ENCODE measurements at places on chromosomes 4 and X.

DNA sequence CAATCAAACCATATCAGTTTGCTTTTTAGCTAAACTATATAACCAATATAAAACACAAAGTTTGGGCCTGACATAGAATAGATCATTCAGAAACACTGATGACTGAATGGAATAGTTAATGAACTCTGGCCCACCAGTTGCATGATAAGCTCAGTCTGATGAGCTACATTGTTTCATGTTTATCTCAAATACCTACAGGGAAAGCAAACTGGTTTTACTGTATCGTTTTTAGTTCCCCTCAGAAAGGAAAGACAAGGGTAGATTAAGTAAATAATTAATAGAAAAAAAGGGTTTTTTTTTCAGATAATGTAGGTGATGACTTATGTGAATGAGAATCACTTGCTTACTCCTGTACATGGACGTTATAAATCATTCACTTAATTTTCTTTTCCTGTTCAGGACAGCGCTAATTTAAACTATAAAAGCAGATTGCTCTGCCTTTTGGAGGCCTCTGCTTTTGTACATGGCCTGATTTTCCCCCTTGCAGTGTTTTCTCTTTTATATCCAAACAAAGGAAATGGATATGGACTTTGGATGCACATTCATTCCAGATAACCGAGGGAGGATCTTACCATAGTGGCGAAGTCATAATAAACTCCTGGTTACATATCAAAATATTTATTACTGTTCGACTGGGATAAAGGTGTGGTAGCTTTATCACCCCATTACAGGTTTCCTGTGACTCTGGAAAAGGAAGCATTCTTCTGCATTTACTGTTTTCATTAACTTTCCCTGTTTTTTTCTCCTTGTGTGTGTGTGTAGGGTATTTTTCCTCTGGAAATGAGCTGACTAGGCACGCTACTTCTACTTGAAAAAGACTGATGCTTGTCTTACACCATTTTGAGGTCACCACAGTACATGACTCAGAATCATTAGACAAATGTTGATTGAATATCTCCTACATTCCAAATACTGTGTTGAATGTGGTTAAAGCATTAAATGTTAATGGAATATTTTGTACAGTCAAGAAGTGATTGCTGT lies 373.1 kb upstream of the HS3ST1 start:
- no peak for DNase-seq
- H3K4me1 ChIP-seq = peaks cover 3% of the 10 kb centered on the region
- no peaks in the 10 kb centered on the region for H3K36me3 ChIP-seq

- no peak for DNase-seq
- H3K36me3 ChIP-seq = no peaks in the 10 kb centered on the region
- H3K27me3 ChIP-seq = no peaks in the 10 kb centered on the region
- no peak overlapping the region for H3K4me3 ChIP-seq
These were observed 20.3 kb downstream of the SHISA3 start for GRCh38 chr4:42417550-42417949.

DNA sequence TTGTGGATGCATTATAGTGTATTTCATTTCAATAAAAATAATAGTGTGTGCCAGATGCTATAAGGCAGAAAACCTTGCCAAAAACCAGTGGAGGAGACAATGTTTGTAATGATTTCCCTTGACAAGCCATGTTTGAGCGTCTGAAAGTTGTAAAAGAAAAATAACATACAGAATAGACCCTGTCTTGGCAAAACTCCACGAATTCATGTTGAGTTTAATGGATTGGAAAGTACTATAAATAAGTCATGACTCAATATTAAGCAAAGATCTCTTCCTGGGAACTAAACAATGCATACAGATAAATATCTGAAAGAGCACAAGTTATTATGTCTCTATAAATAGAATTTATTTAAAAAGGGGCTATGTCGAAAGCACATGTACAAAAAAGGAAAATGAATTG lies 543.5 kb downstream of the GABRG1 start:
- no peaks in the 10 kb centered on the region for H3K36me3 ChIP-seq
- no peak overlapping the region for H3K4me3 ChIP-seq
- no peak for DNase-seq
- no peaks in the 10 kb centered on the region for H3K27me3 ChIP-seq
- no peak overlapping the region for H3K27ac ChIP-seq

GRCh38 chrX:102787283-102787682 lies 66.7 kb downstream of the GPRASP3 start:
- H3K27me3 ChIP-seq = no peaks in the 10 kb centered on the region
- H3K4me3 ChIP-seq = no peak overlapping the region
- H3K27ac ChIP-seq = no peak overlapping the region
- no peak for DNase-seq

GRCh38 chr4:5921101-5921980 lies 28.5 kb upstream of the CRMP1 start:
- H3K27me3 ChIP-seq = peaks cover 12% of the 10 kb centered on the region
- H3K4me3 ChIP-seq = no peak overlapping the region
- H3K27ac ChIP-seq = no peak overlapping the region

DNA sequence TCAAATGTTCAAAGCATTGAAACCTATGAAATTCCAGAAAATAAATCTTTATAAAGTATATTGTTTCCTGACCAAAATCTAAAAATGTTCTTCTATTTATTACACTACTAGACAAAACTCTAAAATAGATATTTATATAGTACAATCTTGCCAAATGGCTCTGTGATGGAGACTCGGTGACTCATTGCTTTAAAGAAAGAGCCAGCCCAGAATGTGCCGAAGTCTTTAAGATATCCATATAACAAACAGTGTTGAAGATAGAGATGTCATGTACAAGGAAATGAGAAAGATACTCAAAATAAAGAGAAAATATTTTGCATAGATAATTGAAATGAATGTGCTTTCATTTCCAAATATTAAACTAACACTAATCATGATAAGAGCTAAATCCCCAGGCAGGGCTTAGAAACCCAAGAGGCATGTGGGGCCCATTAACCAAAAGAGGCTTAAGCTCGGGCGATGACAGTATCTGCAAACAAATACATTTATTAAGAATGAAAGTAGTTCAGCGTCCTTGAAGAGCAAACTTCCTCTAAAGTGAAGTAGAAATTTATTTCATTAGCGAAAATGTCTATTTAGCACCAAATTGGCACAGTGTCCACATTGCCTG lies 102.1 kb upstream of the FAM9B start:
- H3K4me1 ChIP-seq = no peaks in the 10 kb centered on the region
- no peak overlapping the region for H3K4me3 ChIP-seq
- H3K27ac ChIP-seq = no peak overlapping the region

- H3K27me3 ChIP-seq = no peaks in the 10 kb centered on the region
- H3K4me3 ChIP-seq = no peak overlapping the region
These were observed 39.6 kb downstream of the KLF3 start for GRCh38 chr4:38703635-38704034.

DNA sequence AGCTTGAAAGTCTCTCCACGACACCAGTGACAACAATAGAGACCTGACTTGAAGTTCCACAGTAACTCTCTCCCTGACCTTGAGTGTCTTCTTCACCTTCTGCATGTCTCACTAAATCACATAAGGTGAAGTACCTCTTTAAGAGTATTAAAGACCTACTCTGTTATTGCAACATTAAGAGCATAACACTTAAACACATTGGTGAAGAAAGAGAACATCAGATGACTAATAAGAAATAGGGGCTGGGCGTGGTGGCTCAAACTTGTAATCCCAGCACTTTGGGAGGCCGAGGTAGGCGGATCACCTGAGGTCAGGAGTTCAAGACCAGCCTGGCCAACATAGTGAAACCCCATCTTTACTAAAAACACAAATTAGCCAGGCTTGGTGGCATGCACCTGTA lies 33.9 kb upstream of the MAPK10 start:
- no peak for DNase-seq
- H3K4me1 ChIP-seq = no peaks in the 10 kb centered on the region
- no peaks in the 10 kb centered on the region for H3K36me3 ChIP-seq
- H3K27ac ChIP-seq = no peak overlapping the region
- H3K4me3 ChIP-seq = no peak overlapping the region

- H3K27ac ChIP-seq = peak overlapping the region; percentile 69
- H3K36me3 ChIP-seq = no peaks in the 10 kb centered on the region
- no peaks in the 10 kb centered on the region for H3K27me3 ChIP-seq
These were observed 86.1 kb downstream of the SYNPO2 start for GRCh38 chr4:118974758-118975157.

DNA sequence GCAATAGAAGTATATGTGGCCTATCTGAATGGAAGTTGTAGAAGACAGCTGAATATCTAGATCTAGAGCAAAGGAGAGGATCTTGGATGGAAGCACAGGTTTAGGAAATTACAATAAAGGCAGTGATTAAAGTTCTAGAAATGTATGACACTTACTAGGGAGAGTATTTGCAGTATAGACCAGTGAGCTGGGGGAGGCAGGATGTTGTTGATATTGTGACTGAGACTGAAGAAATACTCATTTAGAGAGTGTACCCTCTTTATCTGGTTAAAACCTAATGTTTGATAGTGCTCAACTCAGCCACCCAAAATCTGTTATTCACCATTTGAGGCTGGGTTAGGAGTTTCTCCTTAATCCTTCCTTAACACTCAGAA lies 439.5 kb downstream of the GRXCR1 start:
- H3K4me3 ChIP-seq = no peak overlapping the region
- H3K27ac ChIP-seq = no peak overlapping the region
- no peaks in the 10 kb centered on the region for H3K27me3 ChIP-seq
- H3K4me1 ChIP-seq = no peaks in the 10 kb centered on the region

- no peak for DNase-seq
- H3K36me3 ChIP-seq = no peaks in the 10 kb centered on the region
- H3K4me1 ChIP-seq = no peaks in the 10 kb centered on the region
- no peaks in the 10 kb centered on the region for H3K27me3 ChIP-seq
These were observed 1034.8 kb downstream of the PDHA2 start for GRCh38 chr4:96874657-96875056.

DNA sequence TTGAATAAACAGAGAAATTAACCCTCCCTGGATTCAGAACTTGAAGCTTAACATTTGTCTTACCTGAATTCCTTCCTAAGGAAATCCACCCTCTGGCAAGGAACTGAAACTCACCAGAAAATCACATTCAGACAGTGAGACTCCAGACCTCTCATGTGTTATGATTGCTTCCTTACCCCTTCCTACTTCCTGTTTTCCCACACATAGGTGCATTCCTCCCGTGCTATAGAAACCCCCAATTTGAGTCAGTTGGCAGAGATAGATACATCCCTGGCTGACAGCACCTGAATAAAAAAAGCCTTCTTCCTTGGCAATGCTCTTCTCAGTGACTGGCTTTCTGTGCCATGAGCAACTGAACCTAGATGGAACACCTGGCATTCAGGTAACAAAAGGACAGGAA lies 157.0 kb upstream of the SMIM31 start:
- no peaks in the 10 kb centered on the region for H3K4me1 ChIP-seq
- H3K4me3 ChIP-seq = no peak overlapping the region
- no peaks in the 10 kb centered on the region for H3K27me3 ChIP-seq
- DNase-seq = no peak
- no peaks in the 10 kb centered on the region for H3K36me3 ChIP-seq

DNA sequence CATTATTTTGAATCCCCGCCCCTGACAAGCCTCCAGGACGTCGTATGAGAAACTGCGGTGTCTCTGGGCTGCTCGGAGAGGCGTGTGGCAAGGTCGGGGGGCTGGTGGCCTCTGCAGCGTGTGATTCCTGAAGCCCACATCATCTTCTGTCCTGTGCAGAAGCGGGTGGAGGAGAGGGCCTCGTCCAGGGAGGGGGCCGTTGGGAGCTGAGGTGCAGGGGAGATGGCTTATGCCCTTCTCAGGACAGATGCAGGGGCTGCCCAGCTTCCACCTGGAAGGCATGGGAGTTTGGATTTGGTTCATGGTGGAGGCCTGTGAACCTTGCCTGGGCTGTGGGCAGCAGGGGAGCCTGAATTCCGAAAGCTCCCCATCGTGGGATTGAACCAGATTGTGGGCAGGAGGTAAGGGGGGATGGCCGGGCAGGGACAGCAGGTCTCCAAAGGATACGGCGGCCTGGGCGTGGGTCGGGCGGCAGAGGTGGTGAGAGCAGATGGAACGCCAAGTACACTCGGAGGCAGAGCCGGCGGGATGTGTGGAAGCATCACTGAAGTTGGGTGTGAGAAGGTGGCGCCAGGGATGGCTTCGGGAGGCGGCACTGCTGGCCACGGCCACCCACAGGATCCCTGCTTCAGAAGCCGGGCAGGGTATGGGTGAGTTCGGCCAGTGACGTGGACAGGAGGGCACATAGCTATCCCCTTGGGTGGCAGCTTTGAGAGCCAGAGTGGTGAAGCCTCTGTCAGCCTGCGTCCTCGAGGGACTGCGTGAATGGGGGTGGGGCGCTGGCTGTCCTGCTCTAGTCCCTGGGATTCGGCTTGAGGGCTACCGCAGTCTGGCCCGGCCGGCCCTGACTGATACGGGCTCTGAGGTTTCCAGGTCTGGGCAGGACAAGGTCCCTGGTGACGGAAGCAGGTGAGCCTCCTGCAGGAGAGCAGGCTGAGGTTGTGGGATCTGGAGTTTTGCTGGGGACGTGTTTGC lies 76.3 kb upstream of the ADRA2C start:
- H3K36me3 ChIP-seq = no peaks in the 10 kb centered on the region
- peaks cover 1% of the 10 kb centered on the region for H3K27me3 ChIP-seq
- DNase-seq = no peak
- no peaks in the 10 kb centered on the region for H3K4me1 ChIP-seq

DNA sequence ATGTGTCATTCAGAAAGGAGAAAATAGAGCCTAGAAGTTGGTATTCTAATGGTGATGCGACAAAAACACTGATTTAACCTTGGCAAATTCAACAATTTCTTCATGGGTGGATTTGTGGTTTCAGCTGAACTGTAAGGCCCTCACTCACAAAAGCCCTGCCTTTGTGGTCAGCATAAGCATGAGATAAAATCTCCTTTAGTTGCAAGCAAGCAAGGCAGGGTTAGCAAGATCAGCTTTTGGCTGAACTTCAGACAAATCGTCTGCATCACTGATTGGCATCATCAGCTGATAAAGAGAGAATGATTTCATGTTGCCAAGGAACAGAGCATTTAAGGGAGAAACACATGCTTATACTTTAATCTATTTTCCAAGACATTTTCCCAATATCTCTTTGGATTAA lies 2582.2 kb downstream of the PCDH7 start:
- no peaks in the 10 kb centered on the region for H3K27me3 ChIP-seq
- no peak overlapping the region for H3K27ac ChIP-seq
- no peaks in the 10 kb centered on the region for H3K4me1 ChIP-seq
- H3K4me3 ChIP-seq = no peak overlapping the region
- no peaks in the 10 kb centered on the region for H3K36me3 ChIP-seq

GRCh38 chr4:126271292-126271691 lies 956.5 kb downstream of the FAT4 start:
- no peak for DNase-seq
- no peaks in the 10 kb centered on the region for H3K36me3 ChIP-seq
- no peaks in the 10 kb centered on the region for H3K4me1 ChIP-seq
- no peaks in the 10 kb centered on the region for H3K27me3 ChIP-seq
- no peak overlapping the region for H3K4me3 ChIP-seq

DNA sequence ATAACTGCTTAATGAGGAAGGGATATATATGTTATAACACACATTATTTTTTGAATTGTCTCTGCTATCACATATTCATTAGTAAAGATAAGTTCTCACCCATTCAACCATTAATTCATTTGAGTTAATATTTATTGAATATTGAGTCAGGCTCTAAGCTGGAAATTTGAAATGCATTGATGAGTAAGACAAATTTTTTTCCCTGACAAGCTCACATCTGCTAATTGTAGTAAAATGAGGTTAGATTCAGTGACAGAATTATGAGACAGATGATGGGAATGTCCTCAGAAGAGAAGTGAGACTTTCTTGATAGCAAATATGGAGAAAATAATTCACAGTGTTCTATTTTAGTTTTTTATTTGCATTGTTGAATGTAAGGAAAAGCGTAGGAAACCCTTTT lies 194.3 kb downstream of the SLC4A4 start:
- no peaks in the 10 kb centered on the region for H3K4me1 ChIP-seq
- no peaks in the 10 kb centered on the region for H3K27me3 ChIP-seq
- no peaks in the 10 kb centered on the region for H3K36me3 ChIP-seq
- no peak overlapping the region for H3K4me3 ChIP-seq

- H3K4me1 ChIP-seq = no peaks in the 10 kb centered on the region
- no peak overlapping the region for H3K27ac ChIP-seq
- DNase-seq = no peak
- H3K27me3 ChIP-seq = no peaks in the 10 kb centered on the region
These were observed 56.5 kb downstream of the BMPR1B start for GRCh38 chr4:94814237-94814636.

Data from transverse colon (tissue), 4 donors.